ENCODE measurements at places on chromosomes 4 and X.
A peak's percentile ranks its signal among the peaks of the same experiment; 100 is the strongest.

DNA sequence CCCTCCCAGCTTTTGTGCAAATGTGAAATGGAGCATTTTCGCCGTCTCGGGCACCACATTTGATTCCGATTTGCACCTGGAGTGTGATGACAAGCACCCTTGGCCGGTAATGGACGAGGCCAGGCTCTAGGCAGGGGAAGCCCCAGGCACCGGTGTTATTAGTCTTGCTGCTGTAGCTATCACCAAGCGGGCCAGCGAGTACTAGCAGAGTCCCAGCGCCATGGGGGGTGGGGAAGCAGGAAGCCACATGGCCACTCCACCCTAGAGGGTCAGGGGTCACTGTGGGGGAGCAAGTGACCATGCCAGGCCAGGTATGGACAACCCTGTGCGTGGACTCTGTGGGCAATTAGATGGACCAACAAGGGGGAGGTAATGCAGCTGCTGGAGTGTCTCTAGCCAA, 88.8 kb downstream of the CPZ start:
- DNase-seq, result no peak

DNA sequence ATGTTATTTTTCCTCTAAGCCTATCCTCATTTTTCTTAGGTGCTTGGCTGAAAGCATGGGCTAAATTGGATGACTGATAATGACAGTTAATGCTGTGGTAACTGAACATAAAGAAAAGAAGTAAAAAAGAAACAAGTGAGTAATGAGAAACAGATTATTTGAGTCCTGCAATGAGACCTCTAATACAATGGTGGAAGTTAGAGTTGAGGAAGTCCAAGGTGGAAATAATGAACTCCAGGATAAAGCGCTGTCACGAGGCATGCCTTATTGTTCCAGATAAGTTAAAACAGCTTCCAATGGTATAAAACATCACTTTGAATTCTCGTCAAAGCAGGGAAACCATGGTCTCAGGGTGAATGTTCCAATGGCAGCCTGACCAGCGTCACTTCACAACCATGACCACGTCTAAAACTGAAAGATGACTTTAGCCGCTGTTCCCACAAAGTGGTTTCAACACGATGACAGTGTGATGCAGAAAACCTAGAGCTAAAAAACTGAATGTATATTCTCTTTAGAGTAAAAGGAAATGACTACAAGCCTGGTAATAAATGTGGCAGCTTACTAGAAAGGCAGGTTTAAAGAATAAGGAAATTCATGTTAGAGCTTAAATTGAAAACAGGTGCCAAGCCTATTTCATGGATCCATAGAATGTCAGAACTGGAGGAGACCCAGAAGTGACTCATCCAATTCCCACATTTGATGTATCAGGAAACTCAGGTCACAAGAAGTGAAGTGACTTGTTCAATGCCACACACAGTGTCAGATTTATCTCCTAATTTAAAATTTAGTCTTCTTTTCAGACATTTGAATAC, 202.6 kb upstream of the GYPA start:
- DNase-seq, result no peak

DNA sequence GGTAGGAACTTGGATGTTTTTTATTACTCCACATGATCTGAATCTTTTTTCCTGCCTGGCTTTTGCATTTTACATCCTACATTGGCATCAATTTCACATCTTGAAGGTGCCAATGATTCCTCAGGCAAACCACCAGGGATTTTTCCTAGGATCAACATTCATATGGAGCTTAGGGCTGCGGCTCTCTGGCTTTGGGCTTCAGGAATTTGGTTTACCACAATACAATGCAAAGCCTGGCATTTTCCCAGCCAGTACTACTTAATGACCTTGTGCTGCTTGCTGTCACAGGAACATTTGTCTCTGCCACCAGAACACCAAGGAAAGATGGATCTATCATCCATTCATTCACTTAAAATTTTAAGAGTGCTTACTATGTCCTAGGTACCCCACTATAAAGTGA, 180.7 kb downstream of the PDGFC start:
- no peak for DNase-seq

GRCh38 chr4:156223985-156224384, 270.3 kb upstream of the CTSO start:
- peak; percentile 11 for DNase-seq

- DNase-seq, result no peak
Observed at GRCh38 chr4:79982601-79983322, 90.3 kb downstream of the ANTXR2 start.

- no peak for DNase-seq
Observed at GRCh38 chr4:185711726-185712125, 100.3 kb downstream of the SORBS2 start.

DNA sequence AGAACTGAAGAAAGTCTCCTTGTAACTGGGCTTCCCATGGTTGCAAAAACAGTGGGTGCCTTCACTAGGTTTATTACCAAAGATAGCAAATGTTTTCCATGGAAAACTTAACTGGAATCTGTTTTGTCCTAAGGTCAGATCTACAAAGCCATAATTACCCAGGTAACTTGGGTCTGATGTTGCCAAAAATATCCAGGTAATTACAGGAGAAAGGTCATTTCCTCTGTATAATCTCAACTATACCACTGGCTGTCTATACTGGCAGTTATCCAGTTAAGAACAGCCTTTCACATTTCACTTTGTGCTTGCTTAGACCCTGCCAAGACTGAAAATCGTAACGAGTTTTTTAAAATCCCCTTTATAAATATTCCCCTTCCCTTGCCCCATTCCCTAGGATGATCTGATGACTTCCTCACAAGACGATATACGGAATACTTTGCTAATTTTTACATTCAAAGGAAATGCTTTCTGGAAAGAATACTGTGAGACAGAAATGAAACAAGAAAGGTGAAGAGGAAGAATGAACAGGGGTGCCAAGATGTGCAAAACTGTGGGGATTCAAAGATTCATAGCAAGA, 105.5 kb downstream of the MAML3 start:
- no peak for DNase-seq

DNA sequence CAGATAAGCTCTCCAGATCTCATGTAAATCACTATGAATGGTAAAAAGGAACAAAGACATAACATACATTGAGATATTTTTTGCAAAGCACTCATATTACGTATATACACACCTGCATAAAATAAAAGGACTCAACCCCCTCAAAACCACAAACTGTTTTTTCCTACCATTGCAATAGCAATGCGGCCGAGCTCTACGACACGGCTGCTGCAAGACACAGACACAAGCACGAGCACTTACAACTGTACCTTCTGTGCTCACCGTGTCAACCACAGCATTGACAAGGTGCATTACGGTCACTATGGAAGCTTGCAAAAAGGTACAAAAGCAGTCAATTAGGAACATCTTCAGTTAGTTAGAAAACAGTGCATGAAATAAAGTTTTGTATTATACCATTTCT, 37.1 kb upstream of the MTNR1A start:
- no peak for DNase-seq

DNA sequence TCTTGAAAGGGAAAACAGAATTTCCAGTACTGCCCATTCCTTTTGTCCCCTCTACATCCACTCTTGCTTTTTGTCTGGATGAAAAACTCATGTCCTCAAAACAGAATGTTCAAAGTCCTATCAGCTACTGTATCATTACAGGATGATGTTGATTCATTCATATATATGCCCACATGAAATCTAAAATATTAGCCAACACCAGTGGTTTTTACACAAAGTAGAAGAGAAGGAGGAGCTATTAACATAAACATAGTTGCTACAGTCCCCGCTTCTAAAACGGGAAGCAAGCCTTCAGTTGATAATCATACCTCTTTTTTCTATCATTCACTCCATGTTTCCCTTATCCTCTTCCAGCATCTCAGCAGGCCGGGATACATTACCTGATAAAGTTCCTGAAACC, 7.7 kb upstream of the THOC2 start:
- no peak for DNase-seq

DNA sequence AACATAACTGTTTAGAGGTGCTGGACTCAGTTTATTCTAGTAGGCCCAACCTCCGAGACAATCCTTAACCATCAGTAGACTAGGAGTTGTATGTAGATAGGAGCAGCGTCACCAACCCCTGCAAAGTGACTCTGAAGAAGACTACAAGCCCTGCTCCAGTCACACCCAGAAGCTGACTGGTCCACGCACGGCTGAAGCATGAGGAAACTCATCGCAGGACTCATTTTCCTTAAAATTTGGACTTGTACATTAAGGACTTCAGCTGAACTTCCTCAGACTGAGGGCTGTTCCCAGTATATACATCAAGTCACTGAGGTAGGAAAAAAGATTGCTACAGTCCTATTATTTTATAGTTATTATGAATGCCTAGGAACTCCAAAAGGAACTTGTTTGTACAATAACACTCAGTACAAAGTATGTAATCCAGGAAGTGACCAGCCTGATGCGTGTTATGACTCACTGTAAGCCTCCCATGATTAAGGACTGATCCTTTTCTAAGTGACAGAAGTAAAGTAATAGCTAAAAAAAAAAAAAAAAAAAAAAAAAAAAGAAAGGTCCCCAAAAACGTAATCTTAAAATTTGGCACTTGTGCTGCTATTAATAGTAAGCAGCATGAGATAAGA, 41.6 kb upstream of the UGT2B7 start:
- no peak for DNase-seq

DNA sequence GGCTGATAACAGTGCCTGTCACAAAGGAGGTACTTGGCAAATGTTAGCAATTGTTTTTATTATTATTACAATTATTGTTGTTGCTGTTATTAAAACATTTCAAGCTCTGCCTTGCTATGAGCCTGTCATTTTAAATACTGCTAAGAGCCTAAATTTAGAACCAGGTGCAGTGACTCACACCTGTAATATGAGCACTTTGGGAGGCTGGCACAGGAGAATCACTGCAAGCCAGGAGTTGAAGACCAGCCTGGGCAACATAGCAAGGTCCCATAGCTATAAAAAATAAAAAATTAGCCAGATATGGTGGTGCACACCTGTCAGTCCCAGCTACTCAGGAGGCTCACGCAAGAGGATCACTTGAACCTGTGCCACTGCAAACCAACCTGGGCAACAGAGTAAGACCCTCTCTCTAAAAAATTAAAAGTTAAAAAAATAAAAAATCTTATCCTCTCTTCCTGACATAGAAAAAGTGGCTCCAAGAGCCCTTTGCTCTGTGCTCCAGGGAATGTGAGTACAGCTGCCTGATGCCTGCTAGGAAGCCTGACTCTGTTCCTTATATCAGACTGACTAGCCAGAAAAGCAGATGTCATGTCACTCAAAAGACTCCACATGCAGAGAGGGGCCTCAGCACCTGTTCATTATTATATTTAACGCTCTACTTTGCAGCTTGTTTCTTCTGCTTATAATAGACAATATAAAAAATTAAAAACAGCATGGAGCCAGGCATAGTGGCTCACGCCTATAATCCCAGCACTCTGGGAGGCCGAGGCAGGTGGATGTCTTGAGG, 234.0 kb downstream of the OPHN1 start:
- DNase-seq, result no peak

DNA sequence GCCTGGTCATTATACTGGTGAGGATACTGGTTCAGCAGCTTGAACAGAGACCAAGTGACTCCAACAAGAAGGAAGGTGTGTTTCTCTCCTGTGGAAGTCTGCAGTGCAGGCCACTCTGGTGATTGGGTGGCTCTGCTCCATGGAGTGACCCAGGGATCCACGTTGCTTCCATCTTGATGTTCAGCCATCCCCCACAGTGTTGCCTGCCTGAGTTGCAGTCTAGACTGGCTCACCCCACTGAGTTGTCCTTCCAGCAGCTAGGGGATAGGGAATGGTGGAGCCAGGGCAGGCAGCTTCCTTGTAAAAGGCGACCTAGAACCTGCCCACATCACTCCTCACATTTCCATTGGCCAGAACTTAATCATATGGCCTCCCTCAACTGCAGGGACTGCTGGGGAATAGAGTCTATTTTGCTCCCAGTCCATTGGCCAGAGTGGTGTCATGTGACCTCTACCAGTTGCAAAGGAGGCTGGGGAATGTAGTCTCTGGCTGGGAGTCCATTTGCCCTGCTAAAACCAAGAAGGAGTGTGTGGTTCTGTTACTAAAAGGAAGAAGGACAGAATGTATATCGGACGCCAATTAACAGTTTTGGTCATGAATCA, 8.0 kb downstream of the MAN2B2 start:
- no peak for DNase-seq

DNA sequence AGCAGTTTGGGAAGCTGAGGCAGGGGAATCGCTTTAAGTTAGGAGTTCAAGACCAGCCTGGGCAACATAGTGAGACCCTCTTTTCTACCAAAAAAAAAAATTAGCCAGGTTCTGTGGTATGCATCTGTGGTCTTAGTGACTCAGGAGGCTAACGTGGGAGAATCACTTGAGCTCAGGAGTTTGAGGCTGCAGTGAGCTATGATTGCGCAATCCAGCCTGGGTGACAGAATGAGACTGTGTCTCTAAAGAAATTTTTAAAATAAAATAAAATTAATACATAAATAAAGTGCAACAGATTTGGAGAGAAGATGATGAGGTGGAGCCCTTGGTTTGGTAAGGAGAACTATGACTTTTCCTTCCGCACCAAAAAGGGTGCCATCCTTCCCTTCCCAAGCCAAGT, 436.9 kb downstream of the NLGN4X start:
- no peak for DNase-seq

DNA sequence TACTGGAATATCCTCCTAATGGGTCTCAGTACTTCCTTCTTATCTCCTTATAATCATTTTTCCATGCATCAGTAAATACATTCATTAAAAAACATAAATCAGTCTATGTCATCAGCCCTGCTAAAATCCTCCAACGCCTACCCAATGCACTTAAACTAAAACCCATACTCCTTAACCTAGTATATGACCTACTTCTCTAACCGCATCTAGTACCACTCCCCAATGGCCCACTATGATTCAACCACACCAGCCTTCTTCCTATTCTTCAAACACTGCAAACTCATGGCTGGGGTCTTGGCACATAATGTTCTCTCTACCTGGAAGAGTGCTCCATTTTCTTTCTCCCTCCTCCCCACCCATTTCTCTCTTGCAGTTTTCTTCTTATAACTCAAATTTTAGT, 18.7 kb downstream of the TEC start:
- no peak for DNase-seq
